BE2C (cell line): ENCODE measurements at places on chromosomes 7 and 10.

DNA sequence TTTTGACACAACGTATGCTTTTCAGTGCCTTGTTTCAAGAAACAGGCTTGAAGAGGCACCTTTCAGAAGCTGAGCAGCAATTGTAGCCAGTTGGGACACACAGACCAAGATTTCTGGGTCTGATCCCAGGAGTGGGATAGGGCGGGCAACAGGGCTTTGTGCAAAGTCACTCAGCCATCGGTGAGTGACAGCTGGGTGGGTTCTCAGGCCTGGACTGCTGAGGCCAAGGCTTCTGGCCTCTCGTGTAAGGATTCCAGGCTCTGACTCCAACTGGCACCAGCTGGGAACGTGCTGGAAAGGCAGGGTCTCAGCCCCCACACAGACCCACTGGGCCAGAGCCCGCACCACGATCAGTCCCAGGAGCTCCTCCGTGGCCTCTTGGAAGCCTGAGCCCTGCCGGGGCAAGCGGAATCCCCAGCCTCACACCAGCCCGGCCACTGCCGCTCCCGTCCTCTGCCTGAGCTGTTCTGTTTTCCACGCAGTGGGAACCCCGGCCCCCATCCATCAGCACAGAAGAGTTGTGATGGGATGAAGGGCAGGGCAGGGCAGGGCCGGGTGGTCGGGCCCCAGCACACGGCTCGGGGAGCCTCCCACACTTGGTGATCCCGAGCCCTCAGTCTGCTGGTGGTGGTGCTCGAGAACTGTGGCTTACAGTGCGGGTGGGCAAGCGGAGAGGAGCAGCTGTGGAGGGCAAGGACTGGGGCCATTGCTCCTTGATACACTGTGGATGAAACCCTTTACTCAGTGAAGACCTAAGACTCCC, 46.8 kb downstream of the VIPR2 start:
- no peak for DNase-seq

GRCh38 chr10:75497997-75498883, 66.8 kb downstream of the LRMDA start:
- no peak for DNase-seq

GRCh38 chr10:11424456-11425295, 186.8 kb downstream of the USP6NL start:
- peak; percentile 56 for DNase-seq

DNA sequence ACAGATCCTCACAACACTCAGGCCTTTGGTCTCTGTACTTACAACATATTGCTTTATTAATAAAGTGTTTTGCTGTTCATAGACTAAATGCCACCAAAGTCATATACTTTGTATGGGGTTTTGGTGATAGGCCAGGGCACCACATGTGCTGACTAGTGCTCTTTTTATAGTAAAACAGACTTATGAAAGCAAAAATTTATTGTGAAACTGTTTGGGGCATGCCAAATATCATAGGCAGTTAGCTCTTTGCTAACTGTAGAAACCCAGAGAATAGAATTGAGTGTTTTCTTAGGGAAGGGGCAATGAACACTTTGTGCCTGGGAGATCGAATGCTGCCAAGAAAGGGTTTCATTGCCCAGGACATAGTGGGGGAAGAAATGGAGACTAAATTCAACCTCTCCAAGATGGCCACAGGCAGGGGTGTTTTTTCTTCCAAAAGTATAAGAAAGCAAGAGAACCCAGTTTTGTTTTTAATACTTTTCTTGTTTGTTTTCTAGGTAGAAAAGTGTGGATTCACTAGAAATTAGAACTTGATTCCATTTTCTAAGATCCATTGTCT, 142.7 kb downstream of the TRIL start:
- DNase-seq, result no peak

DNA sequence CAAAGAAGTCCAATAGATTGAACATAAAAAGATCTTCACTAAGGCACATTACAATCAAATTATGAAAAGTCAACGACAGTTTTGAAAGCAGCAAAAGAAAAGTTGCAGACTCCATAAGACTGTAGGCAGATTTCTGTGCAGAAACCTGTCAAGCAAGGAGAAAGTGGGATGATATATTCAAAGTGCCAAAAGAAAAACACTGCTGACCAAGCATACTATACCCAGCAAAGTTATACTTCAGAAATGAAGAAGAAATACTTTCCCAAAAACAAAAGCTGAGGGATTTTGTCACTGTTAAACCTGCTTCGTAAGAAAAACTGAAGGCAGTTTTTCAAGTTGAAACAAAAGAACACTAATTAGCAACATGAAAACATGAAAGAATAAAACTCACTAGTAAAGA, 145.5 kb downstream of the ZEB1 start:
- no peak for DNase-seq

GRCh38 chr10:127840884-127841283, 51.9 kb downstream of the CLRN3 start:
- no peak for DNase-seq

DNA sequence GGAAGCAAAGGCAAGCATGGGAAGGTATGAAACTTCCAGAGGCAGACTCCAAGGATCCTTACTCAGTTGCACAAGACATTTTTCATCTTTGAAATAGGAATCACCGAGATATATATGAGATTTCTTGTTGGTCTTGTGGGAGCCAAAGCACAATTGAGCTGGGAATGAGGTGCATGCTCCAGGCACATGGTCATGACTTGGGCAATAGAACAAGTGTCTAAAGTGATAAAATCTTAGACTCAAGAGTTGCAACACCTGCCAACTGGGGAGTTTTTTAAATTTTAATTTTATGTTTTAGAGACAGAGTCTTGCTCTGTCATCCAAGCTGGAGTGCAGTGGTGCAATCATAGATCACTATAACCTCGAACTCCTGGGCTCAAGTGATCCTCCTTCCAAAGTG, 169.5 kb upstream of the ADCY1 start:
- no peak for DNase-seq

DNA sequence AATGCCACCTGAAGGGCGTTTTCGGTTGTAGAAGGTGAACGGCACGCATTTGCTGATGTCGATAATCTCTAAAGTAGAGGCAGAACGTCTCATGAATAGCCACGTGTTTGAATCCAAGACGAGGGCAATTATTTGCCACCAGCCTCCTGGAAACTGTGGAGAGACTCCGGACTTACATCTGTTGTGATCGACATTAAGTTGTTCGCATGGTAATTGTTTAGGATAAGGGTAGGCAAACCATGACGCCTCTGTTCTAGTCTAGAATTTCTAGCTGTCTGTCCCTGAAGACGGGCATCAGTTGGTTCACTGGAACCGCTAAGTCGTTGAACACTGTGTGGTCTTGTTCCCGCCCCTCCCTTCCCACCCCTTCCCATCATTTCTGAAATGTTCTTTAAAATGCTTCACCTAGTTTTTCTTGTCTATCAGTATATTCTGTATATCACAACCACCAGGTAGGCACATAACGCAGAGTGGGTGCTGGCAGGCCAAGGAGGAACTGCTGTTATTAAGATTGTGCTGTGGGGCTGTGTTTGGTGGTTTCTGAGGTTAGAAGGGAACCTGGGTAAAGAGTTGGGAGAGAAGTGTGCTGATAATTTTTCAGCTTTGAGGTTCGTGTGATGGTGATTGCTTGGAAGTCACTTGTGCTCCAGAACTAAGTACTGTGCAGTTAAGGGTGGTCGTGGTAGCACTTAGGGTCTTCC, 1.2 kb downstream of the UBE3C start:
- DNase-seq, result no peak

GRCh38 chr10:110480387-110480786, 17.3 kb upstream of the DUSP5 start:
- no peak for DNase-seq

GRCh38 chr7:155187061-155187785, 110.5 kb upstream of the INSIG1 start:
- no peak for DNase-seq

DNA sequence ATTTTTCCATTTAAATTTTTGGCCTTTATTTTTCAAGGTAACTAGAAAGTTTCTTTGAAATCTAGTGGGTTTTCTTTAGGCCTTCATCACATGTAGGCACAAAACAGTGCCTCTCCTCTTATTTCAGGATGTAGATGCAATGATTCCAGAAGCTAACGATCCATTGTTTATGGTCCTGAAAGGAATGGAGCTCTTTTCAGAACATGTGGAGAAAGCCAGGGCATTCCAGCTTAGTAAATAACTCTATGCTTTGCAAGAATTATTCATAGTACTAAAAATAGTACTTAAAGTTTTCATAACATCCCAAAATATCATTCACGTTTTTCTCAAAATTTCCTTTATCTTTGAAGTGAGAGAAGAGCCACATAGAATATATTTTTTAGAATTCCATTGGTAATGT, 91.3 kb downstream of the DYNC1I1 start:
- DNase-seq, result no peak

DNA sequence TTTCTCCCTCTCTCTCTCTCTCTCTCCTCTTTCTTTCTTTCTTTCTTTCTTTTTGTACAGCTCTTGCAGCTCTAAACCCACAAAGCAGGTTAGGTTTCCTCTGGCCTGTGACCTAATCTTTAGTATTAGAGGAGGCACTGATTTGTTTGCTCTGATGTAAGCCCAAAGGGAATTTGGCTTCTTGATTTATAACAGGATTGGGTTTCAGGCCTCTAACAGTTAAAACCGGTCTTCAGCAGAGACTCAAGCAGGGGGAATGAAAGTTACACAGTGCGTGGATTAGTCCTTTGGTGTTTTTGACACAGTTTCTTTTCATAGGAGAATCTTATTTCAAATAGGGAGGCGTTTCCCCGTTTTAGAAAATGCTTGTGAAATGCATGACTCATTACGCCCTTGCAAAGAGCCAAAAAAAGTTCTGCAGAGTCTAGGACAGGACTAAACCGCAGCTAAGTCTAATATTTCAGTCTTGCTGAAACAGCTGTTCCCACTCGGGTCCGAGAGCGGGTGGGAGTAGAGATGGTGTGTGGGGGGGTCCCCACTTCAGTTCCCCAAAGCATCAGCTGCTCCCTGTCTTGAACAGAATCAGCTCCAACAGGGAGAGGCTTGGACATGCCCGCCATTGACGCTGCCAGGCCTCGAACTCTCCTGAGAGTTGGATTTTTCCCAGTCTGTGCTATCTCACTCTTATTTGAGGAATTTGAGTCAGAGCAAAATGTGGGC, 296.5 kb upstream of the PITRM1 start:
- DNase-seq, result no peak

- DNase-seq, result no peak
Measured at GRCh38 chr7:120628251-120628650, 229.7 kb downstream of the TSPAN12 start.

GRCh38 chr7:70512144-70512543, 619.8 kb upstream of the GALNT17 start:
- DNase-seq, result no peak

DNA sequence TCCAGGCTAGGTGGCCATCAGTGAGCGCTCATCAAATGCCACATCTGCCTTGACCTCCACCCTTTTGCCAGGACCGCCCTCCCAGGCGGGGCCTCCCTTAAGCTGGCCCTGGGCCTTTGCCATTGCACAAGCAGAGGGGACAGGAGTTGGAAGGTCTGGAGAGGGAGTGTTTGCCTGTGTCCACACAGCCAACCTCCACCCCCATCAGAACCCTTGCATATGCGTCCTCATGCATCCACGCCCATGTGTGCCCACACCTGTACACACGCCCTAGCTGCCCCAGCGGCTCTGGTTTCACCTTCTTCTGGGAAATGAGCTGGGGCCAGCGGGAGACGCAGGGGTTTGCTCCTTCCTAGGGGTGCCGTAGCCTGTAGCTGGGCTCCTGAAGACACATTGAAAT, 64.0 kb downstream of the NEURL1 start:
- DNase-seq, result no peak

DNA sequence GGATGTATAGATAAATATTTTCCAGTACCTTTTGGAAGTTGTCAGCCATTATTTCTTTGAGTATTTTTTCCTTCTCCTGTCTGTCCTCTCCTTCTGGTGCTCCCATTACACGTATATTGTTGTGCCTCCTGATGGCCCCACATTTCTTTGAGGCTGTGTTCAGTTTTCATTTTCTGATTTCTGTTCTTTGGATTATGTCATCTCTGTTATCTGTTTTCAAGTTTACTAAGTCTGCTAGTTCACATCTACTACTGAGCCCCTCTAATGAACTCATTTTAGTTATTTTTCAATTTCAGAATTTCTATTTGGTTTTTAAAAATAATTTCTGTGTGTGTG, 16.3 kb downstream of the RBM33 start:
- no peak for DNase-seq

DNA sequence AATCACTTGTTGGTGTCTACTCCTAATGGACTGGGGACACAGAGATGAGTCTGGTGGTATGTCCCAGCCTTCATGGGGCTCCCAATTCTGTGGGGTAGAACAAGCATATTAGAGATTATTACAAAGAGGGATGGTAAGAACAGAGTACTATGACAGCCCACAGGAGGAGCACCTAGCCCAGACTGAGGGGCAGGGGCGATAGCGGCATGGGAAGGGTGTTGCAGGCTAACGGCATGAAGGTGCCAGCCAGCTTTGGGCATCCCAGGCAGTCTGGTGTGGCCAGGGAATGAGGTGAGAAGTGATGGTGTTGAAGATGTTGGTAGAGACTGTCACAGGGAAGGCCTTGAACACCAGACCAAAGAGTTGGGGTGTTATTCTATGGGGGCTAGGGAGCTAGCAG, 280.0 kb downstream of the RPS24 start:
- no peak for DNase-seq

DNA sequence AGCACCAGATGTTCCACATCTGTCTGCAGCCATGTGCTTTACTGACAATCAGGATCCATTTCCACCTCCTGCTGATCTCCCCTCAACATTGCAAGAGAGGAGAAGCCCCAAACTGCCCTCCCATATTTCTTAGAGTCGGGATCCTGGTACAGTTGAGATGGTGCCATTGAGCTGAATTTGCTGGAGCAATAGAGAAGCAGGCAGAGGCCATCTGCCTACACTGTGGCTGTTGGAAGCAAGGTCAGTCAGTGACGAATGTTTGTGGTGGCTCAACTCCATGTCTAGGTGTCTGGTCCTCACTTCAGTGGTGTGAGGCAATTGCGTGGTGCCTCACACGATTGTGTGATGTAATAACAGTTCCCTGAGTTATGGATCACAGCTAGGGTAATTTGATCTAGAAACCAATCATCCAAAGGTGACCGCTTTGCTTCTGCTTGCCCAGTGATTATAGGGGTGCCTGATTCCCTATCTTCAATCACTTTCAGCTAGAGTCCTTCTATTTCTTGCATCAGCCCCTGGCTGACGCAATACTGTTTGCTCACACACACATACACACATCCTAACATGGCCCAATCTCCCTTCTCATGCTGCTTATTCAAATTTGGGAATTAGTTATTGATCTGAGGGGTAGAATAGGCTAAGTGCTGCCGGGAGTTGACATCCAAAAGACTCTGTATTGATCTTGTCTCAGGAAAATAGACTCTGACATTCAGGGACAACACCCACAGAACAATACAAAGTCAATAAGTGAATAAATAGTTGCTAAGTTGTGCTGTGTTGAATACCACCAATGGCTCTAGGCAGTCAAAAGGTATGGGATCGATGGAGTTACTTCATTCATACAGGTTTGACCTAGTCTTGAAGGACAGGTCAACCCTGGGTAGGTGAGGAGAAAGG, 46.1 kb upstream of the SLC35B4 start:
- DNase-seq, result no peak

- DNase-seq, result no peak
Measured at GRCh38 chr7:142299237-142299781, 41.5 kb upstream of the PRSS58 start.

DNA sequence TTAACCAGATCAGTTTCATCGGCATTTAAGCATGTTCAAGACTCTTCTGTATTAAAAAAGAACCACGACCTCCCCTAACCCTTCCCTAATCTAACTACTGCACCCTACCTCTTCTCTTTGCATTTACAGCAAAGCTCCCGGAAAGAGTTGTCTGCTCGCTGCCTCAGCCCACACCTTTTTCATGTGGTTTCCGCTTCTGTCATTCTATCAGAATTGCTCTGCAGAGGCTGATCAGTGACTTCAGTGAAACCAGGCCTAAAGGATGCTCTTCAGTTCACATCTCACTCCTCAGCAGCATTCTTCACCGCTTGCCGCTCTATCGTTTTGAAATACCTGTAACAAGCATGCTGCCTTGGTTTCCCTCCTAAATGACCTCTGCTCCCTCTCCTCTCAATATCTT, 160.9 kb downstream of the SDK1 start:
- DNase-seq, result no peak
